ENCODE measurements at places on chromosomes 4 and X. TPM values are rescaled to one million over a fixed set of nuclear protein-coding genes. Genes with fewer than 3 reads are reported as not detected.

RHOXF2 gene
- not detected for polyA plus RNA-seq

SSX2 gene
- polyA plus RNA-seq, result not detected

MAGEA6 gene
- polyA plus RNA-seq, result not detected

CXCL1 gene
- 0.28 TPM for polyA plus RNA-seq

DKK2 gene
- 2.5 TPM for polyA plus RNA-seq

UGT2B11 gene
- 2.4 TPM for polyA plus RNA-seq

DCAF4L1 gene
- 0.44 TPM for polyA plus RNA-seq

MYOZ2 gene
- 0.33 TPM for polyA plus RNA-seq

TMEM271 gene
- not detected for polyA plus RNA-seq

PDE6B gene
- polyA plus RNA-seq, result 50.5 TPM

KIAA1210 gene
- polyA plus RNA-seq, result 1.3 TPM

INPP4B gene
- polyA plus RNA-seq, result 7.6 TPM

NAA11 gene
- not detected for polyA plus RNA-seq

TMEM156 gene
- polyA plus RNA-seq, result 3.2 TPM

AFP gene
- polyA plus RNA-seq, result 595 TPM

- no peak for DNase-seq
Measured at GRCh38 chrX:46722742-46723568, 36.0 kb downstream of the SLC9A7 start.

GRCh38 chrX:78321809-78322208, 5.6 kb downstream of the CYSLTR1 start:
- no peak for DNase-seq

- DNase-seq, result no peak
Measured at GRCh38 chrX:134650701-134651100, 7.6 kb downstream of the PLAC1 start.

DNA sequence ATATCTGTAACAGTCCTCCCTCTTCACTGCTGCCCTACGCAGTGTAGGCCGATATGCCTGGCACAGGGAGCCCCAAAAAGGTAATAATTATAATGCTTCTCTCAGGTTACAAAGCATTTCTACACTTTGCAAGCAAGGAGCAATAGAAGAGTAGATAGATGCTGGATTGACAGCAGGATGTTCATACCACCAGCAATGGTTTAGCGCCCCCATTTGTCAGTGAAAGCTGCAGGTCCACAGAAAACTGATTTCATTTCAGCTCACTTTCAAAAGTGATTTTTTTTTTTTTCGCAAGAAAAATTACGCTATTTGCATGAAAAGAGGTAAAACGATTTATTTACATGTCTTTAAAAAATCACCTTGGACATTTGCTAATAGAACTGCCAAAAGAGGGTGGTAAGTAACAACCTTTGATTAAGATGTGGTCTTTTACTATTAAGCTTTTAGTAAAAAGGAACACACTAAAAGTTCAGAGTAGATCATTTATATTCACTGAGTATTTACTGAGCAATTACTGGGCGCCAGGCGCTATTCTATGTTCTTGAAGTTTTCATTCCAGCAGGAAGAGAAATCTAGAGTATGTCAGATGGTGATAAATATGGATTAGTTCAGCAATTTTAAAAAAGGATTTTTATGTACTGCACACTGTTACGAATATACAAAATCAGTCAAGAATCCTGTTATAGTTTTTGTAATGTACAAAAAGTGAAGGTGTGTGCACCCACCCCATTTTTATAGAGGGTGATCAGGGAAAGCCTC, 34.4 kb downstream of the HPF1 start:
- no peak for DNase-seq

DNA sequence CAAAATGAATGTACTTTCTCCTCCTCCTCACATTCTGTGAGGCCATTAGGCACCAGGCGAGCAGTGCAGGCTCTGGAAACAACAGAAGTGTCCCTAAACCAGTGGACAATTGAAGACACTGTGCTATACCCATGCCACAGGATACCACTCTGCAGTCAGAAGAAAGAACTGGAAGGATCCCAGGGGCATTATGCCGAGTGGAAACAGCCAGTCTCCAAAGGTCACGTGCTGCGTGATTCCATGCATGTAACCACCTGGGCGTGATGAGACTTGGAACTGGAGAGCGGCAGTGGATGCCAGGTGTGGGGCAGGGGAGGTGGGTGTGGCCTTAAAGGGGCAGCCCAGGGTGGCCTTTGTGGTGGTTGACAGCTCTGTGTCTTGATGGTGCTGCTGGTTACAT, 139.4 kb downstream of the EVC2 start:
- no peak for DNase-seq

GRCh38 chrX:153609917-153610835, 11.2 kb upstream of the CCNQ start:
- DNase-seq, result no peak

DNA sequence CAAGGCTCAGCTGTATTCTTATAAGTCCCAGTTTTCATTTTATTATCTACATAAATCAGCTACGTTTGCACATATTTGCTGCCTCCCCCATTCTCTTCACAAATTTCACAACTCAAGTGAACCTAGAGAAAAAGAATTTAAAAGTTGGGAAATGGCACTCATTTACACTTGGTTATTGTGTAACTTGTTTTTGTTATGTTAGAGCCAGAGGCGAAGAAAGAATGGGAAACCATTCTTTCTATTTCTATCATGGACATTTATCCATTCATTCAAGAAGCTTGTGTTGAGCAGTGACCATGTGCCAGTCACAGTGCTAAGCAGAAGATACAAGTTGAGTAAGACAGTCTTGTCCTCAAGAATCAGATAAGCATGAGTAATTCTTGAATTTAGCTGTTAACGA, 13.5 kb downstream of the LIAS start:
- no peak for DNase-seq

DNA sequence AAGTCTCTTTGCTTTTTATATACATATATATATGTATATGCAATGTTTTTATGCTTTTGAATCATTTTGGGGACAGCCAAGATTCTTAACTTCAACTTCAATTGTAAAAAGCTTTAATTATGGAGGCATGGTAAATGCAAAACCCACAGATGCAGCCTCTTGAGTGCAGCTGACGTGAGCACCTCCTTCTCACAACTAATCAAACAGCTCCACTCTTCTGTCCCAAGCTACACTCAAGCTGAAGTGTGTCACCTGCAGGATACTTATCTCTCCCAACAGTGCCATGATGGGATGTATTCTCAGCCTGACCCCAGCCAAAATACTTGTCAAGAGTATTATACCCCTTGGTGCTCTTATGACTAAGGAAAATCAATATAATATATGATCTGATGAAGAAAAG, 60.7 kb upstream of the BLTP1 start:
- DNase-seq, result no peak

GRCh38 chr4:76441881-76442280, 6.9 kb downstream of the SHROOM3 start:
- DNase-seq, result no peak

DNA sequence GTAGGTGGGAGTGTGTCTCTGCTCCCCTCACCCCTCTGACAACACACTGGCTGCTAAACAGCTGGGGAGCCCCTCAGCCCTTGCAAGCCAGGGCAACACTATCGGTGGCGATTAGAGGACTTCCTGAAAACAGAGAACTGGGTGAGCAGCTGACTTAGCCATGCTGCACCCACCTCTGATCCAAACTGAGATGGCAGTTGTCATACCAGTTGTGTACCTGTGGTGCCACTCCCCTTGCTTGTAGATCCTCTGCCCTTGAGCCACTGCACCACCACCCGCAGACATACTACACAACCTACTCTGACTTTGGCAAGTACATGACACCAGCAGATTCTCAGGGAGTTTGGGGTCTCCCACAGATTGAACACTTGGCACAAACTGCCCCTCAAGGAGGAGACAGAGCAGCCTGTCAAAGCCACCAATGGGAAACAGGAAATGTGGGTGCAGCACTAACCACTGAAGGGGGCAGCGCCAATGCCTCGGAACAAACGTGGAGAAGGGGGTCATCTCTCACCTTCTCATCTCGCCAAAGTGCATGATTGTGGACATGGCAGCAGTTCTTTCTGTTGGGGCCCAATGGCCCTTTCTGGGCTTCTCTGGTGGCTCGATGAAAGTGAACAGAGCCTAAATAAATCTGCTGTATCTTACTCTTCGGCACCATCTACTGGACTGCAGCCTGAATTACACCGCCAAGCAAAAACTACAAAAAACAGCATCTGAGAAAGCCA, 119.8 kb downstream of the NEK1 start:
- DNase-seq, result no peak

DNA sequence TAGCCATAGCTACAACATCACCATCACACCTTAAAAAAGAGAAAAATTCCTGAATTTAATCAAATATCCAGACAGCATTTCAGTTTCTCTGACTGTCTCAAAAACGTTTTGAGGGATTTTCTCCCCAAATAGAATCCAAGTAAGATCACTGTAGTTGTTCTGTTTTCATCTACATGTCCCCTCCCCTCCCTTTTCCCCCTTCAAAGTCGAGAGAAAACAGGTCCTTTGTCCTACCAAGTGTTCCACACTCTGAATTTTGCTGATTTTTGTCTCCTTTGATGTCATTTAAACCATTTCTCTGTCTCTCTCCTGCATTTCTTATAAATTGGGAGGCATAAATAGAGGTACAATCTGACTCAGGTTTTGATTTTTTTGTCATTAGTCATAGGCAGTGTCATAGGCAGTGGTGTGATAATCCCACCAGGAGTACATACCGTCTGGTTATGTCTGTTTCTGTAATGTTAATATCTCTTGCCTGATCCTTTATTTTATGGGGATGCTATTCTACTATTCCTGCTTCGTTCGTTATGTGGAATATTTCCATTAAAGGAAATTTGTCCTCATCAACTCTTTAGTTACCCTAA, 348.6 kb downstream of the PTTG2 start:
- no peak for DNase-seq

- DNase-seq, result no peak
Measured at GRCh38 chrX:41350976-41351569, 17.1 kb downstream of the DDX3X start.

DNA sequence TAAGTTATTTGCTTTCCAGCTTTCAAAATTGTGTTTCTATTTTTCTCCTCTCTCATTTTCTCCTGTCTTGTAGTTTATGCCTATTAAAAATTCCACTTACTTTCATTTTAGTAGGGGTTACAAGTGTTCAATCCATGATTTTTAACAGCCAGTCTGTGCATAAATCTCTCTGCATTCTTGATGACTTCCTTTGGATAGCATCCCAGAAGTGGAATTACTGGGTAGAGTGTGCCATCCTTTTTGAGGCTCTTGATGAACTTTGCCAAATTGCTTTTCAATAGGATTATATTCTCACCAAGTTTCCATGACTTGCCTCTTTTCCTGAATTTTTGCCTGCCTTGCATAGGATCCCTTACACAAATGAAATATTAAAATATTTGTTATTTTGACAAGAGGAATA, 58.5 kb downstream of the DIPK2B start:
- no peak for DNase-seq

GRCh38 chr4:113052379-113052951, 3.0 kb downstream of the ANK2 start:
- DNase-seq, result no peak

DNA sequence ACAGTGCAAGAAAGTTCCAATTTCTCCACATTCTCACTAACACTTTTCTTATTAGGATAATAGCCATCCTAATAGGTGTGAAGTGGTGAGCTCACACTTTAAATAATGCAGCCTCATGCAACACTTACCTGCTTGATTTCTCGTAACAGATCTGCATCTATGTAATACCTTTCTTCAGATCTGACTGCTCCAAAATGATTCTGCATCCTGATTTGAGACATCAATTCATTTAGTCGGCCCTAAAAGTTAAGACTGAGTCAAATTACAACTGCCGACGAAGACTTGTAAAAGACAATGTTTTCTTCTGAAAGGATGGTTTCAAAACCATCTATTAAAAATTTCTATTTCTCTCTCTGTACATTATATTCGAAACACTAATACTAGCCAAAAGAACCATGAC, 30.7 kb downstream of the NUP54 start:
- DNase-seq, result no peak

DNA sequence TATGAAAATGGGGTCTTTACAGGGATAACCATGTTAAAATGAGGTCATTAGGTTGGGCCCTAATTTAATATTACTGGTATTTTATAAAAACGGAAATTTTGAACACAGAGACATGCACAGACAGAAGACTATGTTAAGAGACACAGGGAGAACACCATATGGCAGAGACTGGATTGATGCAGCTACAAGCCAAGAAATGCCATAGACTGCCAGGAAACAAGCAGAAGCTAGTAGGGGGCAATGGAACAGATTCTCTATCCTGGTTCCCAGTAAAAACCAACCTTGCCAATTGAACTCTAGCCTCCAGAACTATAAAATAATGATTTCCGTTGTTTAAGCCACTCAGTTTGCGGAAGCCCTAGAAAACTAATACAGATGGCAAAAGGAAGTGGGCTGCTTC, 6.6 kb upstream of the GUF1 start:
- no peak for DNase-seq

DNA sequence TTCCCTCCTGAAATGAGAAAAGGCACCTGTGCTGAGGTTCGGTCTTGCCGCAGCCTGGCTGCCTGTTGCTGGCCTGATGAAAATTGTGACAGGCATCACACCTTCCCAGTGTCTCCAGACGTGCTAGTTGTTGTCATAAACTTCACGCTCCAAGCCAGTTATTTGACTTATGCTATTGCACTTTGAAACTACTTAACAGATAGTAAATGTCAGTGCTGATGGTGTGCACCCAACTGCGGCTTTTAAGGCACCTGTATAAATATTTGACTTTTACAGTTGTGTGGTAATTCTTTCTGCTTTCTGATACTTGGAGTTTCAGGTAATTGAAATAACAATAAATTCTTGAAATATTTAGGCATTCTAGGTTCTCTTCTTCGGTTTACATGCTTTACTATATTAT, 1.8 kb downstream of the WWC2 start:
- no peak for DNase-seq

Data from left renal cortex interstitium (tissue), 4 donors.